Endodermal cell (in vitro differentiated cells): ENCODE measurements at places on chromosomes 5 and 9.

DNA sequence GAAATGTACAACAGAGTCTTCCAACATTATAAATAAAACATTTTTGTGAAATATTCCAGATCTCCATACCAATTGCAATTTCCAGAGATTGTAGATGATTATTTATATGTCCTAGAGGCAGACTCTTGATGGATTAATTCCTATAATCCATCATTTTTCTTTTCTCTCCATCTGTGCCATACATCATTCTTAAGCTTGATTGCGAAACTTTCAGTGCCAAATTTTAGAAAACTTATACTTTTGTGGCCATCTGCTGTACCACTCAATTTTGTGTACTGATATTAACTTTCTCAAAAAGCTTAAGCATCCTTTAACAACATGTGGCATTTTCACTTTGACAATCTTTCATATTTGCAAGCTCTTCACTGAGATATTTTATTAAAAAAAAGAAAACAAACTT, 446.9 kb downstream of the SEMA5A start:
- DNase-seq, result no peak

DNA sequence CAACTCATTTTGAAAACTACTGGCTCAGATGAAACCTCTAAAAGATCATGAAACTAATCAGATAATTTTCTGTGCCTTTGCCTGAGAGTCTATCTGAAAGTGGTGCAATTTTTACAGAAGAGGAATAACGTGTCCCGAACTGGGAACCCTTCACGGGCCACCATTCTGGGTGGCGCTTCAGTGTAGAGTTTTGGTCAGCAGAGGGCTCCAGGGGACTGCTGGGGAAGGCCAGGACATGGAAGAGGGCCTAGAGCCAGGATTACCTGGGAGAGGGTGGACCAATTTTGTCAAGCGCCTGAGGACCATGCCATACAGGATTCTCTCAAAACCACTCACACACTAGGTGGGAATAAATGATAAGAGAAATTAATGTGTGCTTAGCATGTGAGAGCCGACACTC, 49.7 kb upstream of the PLEKHG4B start:
- DNase-seq, result peak; percentile 84

DNA sequence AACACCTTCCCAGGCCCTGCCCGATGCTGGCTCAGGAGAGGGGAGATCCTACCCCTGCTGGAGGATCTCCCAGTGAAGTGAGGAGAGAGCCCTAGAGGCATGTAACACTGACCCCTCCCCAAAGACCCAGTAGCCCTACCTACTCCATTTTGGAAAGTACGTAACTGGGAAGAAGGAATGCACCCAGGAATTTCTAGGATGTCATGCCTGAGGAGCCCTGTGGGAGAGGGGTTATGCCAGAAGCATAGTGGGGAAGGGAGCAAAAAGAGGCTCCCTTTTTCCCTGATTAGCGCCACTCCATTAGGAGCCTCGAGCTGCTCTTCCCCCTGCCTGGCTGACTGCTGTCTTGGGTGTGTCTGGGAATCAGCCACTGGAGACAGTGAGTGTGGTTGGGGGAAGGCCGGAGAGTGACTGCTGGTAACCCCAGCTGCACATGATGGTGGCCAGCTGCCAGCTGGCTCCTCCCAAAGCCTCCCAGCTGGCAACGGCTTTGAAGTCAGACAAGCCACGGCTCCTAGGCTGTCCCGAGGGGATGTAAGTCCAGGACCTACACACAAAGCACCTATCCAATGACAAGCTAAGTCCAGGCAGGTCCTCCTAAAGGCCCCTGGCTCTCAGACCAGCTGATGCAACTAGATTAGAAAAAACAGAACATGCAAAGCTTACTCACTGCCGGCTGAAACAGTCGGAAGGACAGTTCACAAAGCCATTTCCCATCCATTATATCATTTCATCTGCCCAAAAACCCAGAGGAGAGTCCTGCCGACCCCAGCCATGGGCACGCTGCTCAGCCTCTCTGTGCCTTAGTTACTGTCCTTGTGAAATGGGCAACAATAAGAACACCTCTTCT, 136.5 kb upstream of the ABCA1 start:
- DNase-seq, result peak; percentile 65

DNA sequence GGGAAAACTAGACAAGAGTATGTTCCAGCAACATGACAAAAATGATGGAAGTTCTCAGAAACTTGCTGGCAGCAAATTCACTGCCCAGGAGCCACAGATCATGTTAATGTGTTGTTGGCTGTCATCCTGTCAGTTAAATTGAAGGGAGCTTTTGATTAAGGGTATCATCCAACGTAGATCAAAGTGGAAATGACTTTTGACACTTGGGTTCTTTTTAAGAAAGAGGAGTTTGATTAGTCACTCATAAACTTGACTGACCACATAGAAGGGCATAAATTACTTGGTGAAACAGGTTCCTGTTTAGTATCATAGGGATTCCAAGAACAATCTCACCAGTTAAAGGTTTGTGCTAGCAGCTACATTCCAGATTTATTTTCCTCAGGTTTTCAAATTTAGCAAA, 288.7 kb downstream of the CSNK1G3 start:
- no peak for DNase-seq

- no peak for DNase-seq
These were observed 340.4 kb downstream of the EBF1 start for GRCh38 chr5:158759283-158759682.

DNA sequence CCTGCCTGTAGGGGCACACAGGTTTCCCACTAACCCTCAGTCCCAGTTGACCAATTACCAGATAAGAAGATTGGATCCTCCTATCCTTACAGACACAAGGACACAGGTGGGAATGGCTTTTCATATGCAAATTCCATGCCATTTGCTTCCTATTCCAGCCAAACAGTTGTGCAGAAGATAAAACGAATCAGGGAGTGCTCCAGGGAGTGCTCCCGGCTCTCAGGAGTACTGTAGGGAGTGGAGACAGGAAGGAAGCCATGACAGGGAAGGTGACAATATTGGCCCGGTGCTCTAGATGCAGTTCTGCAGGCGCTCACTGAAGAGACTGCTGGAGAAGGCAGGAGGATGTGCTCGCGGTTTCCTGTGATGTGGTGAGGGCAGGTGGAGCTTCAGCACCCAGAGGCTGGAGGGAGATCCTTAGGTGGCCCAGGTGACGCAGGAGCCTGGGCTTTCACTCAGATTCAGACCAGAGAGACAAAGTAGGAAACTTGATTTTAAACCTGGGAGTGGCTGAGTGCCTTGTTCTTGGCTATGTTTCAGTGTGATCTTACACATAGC, 260.0 kb downstream of the AUH start:
- peak; percentile 42 for DNase-seq

DNA sequence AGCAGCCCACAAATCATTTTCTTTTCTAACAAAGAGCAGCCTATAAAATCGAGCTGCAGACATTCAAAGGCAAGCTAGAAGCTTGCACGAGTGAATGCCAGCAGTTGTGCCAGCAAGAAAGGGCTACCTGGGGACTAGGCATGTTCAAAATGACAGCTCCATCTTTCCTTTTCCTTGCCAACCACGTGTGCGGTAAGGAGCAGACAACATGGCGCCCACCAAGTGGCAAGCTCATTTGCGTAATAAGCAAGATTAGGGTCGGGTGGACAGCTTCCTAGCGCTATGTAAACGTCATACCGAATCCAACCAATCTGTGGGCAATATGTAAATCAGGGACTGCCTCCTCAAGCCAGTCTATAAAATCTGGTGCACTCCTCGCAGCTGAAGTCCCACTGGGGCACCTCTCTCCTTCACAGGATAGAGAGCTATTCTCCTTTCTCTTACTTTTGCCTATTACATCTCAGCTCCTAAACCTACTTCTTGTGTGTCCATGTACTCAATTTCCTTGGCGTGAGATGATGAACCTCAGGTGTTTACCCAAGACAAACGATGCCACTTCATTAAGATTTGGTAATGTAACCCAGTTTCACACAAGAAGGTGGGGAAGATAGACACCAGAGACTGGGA, 22.5 kb upstream of the SPARC start:
- no peak for DNase-seq

DNA sequence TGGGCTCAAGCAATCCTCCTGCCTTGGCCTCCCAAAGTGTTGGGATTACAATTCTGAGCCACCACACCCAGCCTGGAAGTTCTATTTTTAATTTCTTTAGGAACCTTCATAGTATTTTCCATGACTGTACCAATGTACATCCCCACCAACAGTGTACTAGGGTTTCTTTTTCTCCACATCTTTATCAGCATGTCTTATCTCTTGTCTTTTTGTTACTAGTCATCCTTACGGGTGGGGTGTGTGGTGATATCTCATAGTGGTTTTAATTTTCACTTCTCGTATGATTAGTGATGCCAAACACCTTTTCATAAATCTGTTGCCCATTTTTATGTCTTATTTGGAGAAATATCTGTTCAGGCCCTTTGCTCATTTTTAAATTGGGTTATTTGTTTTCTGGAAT, 123.0 kb upstream of the MEF2C start:
- DNase-seq, result no peak

DNA sequence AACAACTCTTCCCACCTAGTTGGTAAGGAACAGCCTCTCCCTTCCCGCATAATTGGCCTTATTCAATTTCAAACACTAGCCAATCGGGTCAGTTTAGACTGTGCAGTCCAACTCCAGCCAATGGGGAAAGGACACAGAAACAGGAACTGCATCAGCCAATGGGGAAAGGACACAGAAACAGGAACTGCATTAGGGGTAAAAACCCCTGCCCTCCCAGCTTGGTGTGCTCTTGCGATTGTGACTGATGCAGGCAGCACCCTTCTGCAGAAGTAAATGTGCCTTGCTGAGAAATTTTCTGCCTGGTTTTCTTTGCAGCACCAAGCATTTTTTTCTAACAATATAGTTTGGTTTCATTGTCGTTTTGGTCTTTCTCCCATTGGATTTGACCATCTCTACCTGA, 8.5 kb upstream of the GLT6D1 start:
- DNase-seq, result no peak

GRCh38 chr9:117035546-117035945, 348.4 kb downstream of the TRIM32 start:
- no peak for DNase-seq

- peak; percentile 100 for DNase-seq
These were observed at the start of gene FNIP1 for GRCh38 chr5:131796793-131797693. Gene FNIP1, minus strand, starts transcription at chr5:131797017. Its CDS starts 96 bp downstream, at chr5:131796921.

DNA sequence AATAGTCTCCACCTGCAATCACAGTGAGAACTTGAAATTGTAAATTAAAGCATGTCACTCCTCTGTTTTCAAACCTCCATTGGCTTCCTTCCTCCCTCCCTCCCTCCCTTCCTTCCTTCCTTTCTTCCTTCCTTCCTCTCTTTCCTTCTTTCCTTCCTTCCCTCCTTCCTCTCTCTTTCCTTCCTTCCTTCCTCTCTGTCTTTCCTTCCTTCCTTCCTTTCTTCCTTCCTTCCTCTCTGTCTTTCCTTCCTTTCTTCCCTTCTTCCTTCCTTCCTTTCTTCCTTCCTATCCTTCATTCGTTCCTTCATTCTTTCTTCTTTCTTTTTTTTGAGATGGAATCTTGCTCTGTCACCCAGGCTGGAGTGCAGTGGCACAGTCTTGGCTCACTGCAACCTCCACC, 595.0 kb upstream of the ZNF608 start:
- DNase-seq, result no peak

- DNase-seq, result no peak
These were observed 237.4 kb upstream of the PTGER4 start for GRCh38 chr5:40442346-40442745.

- no peak for DNase-seq
These were observed 17.8 kb downstream of the ACTL7B start for GRCh38 chr9:108838017-108838416.

DNA sequence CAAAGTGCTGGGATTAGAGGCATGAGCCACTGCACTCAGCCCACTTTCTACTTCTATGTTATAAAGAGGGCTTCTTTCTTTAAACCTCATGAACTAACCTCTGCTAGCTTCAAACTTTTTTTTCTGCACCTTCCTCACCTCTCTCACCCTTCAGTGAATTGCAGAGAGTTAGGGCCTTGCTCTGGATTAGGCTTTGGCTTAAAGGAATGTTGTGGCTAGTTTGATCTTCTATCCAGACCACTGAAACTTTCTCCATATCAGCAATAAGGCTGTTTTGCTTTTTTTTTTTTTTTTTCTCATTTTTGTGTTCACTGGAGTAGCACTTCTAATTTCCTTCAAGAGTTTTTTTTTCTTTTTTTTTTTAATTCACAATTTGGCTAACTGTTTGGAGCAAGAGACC, 216.4 kb upstream of the MAP3K1 start:
- no peak for DNase-seq

DNA sequence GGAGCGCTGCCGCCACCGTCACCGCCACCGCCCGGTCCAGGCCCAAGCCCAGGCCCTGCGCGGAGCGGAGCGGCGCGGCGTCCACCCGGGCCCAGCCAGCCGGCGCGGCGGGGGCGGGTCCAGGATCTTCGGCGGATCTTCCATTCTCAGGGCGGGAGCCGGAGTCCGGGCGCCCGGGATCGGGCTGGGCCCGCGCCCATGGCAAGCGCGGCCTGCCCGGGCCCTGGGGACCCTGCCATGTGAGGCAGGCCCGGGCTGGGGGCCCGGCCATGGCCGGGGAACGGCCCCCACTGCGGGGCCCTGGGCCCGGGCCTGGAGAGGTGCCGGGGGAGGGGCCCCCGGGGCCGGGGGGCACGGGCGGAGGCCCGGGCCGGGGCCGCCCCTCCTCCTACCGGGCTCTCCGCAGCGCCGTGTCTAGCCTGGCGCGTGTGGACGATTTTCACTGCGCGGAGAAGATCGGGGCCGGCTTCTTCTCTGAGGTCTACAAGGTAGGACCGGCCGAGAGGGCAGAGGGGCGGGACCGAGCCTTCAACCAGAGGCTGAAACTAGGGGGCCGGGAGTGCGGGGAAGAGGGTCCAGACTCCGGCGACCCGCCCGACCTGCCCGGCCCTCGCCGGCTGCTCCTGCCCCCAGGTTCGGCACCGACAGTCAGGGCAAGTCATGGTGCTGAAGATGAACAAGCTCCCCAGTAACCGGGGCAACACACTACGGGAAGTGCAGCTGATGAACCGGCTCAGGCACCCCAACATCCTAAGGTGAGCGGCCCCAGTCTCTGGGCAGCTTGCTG, 482 bp downstream of the TESK1 start:
- DNase-seq, result peak; percentile 69

- DNase-seq, result no peak
These were observed 17.5 kb downstream of the IRF1 start for GRCh38 chr5:132473019-132473531.

DNA sequence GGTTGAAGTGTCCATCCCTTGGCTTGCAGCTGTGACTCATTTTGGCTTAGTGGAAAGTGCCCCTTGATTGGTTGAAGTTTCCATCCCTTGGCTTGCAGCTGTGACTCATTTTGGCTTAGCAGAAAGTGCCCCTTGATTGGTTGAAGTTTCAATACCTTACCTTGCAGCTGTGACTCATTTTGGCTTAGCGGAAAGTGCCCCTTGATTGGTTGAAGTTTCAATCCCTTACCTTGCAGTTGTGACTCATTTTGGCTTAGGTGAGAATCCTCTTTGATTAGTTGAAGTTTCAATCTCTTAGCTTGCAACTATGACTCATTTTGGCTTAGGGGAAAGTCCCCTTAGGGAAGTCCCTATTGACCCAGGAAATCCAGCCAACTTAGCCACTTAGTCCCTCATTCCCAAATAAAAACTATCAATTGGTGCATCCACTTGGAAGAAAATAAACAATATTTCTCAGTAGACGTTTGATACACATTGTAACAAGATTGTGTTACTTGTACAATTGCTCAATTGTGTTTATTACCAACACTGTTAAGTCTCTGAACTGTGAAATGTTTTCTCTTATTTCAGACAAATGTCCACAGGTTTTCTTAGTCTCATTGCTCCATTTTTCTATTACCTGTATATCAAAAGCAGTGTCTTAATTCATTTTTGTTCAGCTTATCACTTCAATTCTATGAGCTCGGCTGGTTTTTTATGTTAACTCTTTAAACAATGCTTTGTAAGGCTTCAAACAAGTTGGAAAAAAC, 2308.8 kb upstream of the ACO1 start:
- DNase-seq, result no peak

GRCh38 chr5:114184006-114184405, 177.9 kb upstream of the KCNN2 start:
- DNase-seq, result no peak
